ENCODE measurements at places on chromosomes 16 and 17.

DNA sequence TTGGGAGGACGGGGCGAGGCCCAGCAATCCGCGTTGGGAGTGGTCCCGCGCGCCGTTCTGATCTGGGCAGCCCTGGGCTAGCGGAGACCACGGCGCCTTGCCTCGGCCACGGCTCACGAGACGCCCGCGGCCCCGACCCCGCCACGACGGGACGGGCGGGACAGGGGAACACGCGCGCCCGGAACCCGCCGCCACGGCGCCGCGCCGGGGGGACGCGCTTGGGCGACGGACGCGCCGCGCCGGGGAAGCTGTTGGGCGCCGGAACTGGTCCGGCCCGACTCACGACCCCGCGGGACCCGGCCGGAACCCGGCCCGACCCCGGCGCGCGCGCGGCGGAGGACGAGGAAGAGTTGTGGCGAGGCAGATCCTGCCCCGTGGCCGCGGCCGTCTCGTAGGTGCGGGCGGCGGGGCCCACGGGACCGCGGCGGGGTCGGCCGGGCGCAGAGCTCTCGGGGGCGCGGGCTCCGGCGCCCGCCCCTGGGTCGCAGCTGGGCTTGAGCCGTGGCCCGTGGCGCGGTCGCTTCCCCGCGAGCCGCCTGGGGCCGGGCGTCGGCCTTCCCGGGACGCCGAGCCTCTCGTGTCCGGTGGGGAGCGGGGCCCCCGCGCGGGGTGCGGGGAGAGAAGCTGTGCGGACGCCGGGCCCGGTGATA, at the start of gene ACSF3:
Gene ACSF3 (plus strand): TSS at position 251 of the 650 bp plus-strand sequence. CDS start 6,830 bp downstream, outside the sequence.
- DNase-seq = peak; percentile 66

DNA sequence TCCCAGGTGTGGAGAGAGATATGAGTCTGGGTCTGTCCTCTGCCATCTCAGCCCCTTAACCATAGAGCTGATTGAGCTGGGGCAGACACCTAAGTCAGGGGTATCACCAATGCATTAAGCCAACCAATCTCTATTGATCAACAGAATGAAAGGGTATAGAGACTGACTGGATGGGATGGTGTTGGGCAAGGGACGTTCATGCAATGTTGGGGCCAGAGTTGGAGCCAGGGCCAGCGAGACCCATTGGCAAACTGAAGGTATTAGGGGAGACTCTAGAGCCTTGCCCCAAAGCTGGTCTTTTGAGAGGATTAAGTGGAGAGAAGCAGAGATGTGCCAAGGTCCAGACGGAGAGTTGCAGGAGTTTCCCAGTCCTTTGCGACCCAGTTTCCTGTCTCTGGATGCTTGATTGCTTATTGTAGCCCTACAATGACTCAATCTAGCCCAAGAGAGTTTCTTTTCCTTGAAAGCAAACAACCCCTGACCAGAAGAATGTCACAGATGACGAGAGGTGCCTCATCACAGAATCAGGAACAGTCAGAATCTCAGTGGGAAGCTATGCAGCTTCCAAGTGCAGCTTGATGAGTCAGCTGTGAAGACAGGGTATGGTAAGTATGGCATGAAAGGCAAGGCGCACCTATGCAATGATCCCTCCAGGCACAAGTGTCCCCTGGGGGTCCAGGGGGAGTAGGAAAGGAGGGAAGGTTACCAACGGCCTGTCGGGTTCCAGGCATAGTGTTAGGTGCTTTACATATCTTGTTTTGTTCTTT, 137.2 kb downstream of the UTP18 start:
- peak; percentile 59 for DNase-seq

- DNase-seq = no peak
Measured at GRCh38 chr16:83963277-83964119, 4.5 kb upstream of the NECAB2 start.

DNA sequence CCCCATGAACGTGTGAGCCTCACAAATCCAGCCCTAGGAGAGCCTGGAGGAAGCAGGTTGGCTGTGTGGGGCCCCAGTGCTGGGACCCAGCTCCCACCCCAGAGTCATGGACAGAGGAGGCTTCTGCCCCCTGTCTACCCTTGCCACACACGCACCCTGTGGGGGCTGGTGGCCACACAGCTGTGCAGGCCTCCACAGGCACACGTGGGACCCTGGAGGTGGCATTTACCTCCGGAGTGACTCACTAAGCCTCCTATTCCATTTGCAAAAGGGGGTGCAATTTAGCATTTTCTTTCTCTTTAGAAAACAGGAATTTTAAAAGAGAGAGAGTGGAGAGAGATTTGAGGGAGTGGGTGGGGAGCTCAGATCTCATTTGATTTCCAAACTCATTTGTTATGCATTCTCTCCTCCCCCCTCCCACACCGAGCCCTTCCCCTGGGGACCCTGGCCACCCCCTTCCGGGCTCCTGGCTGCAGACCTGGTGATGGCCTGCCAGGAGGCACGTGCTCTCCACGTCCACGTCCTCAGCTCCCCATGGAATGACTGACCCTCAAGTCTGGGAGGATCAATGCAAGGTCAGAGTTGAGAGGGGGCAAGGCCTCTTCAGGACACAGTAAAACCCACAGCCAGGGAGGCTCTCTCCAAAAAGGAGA, 6.8 kb downstream of the PITPNM3 start:
- no peak for DNase-seq

DNA sequence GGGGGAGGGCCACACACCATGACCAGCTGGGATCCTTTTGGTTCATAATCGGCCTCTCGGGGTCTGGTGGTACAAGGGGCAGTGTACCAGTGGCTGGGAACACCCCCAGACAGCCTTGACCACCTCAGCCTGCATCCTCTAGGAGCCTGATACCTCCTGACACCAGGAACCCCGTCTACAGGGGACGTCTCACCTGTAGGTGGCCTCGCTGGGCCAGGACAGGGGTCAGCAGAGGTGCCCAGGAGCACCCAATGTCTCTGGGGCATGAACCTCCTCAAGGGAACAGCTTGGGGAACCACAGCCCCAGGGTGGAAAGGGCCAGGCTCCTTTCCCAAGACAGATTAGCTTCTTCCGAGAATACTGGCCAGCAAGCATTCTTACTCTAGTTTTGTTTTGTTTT, 2.5 kb upstream of the METRNL start:
- DNase-seq = no peak

DNA sequence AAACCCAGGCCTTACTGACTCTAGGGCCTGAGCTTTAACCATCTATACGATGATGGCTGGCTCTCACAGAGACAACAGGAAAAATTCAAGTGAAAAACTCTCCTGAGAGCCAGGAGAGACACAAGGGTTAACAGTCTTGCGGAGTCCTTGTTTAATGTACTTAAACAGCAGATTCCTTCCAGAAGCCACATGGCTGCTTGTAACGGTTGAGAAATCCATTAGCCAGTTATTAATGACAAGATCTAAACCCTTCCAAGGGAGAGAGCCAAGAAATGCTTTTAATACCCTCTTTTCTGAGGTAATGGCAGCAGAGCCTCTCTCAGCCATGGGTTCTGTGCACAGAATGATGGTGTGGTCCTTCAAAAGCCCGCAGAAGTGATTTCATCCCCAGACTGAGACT, 5.2 kb upstream of the ALDOA start:
- no peak for DNase-seq

- DNase-seq = no peak
Measured at GRCh38 chr17:14203388-14203787, 33.3 kb downstream of the CDRT15 start.

DNA sequence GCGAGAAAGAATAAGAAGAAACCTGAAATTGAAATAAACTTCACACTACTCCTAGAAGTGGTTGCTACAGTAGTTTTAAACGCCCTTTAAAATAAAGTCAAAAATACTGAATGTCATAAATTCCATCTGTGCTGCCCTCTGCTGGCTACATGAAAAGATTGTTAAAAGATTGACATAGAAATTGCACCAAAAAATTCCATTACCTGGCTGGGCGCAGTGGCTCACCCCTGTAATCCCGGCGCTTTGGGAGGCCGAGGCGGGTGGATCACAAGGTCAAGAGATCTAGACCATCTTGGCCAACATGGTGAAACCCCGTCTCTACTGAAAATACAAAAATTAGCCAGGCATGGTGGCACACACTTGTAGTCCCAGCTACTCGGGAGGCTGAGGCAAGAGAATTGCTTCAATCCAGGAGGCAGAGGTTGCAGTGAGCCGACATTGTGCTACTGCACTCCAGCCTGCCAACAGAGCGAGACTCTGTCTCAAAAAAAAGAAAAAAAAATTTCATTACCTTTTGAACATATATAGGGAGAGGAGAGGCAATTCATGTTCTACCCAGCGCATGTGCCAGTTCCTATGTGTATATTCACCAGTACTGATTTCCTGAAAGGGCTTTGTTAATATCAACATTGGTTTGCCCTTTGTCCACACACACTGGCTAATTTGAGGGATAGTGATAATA, 36.5 kb downstream of the CYTH1 start:
- DNase-seq = peak; percentile 41

DNA sequence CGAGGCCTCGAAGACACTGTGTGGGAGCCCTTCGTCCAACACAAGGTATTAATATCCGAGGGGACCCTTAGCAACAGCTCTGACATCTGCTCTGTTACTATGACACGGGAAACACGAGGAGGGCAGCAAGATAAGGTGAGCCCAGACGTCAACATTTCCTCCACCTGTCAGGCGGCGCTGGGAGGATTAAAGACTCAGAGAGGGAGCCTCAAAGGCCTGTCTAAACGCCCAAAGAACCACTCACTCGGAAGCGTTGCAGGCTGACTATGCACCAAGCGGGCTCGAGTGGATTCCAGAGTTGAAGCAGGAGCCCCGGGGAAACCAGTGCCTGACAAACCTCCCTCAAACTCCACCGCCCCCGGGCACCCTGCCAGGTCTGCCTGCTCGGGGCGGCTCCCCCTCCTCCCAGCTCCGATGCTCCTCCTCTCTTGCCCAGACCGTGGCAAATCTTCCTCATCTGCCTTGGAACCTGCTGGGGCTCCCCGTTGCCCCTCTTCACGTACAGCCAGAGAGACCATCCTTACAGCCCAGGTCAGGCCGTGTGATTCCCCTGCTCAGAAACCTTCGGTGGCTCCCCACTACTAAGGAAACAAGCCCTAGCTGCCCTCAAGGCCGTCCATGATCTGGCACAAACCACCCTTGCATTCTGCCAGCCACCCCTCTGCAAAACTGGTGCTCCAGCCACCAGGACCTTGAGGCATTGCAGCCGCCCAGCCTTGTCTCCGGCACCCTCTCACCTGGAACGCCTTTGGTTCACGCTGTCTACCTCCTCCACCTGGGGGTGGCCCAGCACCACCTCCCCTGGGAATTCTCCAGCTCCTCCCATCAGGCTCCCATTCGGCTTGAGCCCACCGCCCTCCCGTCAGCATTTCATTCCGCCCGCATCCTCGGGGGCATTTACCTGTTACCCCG, 16.2 kb downstream of the RPH3AL start:
- DNase-seq = peak; percentile 13

- DNase-seq = peak; percentile 52
Measured at GRCh38 chr17:66625311-66625767, 209.6 kb upstream of the CACNG5 start.

DNA sequence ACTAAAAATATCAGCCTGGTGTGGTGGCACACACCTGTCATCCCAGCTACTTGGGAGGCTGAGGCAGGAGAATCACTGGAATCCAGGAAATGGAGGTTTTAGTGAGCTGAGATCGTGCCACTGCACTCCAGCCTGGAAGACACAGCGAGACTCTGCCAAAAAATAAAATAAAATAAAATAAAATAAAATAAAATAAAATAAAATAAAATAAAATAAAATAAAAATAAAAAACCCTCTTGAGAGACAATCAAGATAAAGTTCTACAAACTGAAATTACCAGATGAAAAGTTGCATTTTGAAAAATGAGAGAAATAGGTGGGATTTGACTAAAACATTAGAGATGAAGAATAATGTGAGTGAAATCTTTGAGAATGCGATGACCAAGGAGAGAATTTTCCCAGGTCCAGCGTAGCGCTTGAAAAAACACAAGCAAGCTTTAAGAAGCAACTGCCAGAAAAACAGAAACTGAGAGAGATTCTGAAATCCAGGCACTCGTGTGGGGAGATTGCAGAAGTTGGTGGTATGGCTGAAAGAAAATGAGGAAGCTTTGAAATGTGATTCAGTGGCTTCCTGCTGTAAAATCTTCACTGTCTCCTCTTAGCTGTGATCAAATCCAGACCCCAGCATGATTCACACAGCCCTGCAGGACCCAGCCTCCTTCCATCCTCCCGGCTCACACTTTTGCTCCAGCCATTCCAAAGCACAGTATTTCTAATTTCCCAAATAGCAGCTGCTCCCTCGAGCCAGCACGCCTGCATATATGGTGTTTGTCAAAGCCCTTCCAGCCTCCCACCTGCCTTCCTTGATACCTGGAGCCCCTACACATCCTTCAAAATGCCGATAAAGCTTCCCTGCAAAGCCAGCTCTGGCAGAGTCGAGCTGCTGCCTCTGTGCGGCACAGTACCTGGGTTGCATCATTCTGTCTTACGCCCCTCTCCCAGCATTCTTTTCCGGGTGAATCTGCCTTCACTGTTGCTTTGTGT, 8.2 kb upstream of the CD300E start:
- DNase-seq = peak; percentile 35

DNA sequence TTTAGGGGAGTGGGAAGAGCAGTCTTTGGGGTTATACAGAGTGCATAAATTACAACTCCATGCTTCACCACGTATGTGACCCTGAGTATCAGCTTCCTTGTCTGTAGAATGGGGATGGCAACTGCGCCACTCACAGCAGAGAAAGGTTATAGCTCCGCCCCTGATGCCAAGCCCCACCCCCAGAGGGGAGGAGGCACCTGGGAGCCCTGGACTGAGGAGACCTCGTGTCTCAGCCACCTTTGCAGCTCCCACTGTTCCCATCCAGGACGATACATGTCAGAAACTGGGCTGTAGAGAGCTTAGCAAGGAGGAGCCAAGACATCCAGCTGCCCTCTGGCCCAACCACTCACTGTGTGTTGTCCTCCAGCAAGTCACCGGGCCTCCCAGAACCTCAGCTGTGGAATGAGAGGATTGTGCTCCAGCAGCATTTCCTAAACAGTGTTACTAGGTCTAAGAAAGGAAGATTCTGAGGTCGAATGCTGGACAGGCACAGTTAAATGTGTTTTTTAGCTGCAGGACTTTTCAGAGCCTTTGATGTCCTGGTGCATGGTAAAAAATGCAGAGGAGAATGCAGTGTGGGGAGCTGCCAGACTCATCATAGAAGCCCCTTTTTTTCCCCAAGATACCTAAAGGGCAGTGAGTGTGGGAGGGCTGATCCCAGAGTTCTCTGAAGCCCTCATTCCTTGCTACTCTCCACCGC, 49.4 kb downstream of the BEAN1 start:
- no peak for DNase-seq

DNA sequence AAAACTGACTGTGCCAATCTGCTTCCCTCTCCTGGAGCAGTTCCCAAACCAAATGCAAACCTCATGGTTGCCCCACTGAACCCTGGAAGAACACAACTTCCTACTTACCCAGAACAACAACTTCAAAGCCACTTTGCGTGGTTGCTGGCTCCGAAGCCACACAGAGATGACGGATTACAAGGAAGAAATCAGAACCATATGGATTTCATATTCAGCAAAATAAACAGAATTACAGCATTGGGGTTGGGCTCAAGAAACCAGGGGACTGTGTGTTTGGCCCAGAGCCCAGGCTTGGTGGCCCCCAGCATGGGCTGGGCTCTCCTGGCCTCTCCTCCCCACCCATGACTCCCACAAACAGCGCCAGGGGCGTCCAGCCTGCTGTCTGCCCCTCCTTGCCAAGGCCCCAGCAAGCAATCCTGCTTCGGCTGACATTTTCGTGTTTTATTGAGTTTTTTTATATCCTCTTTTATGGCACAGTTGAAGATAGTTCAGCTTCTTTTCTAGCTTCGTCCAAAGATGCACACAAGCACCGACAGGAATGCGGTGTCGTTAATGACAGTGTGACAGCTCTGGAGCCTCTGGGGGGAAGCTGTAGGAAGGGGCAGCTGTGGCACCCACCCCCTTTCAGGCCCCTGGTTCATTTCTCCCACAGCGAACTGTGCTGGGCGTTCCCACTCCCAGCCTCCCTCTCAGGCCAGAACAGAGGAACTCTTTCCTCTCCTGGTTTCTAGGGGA, 137.1 kb downstream of the GAS7 start:
- peak; percentile 87 for DNase-seq

GRCh38 chr16:61580579-61580978, 455.7 kb downstream of the CDH8 start:
- no peak for DNase-seq

Data from fibroblast of skin of right biceps (primary cell).